ENCODE measurements at places on chromosomes 7 and 10. TPM values are rescaled to one million over a fixed set of nuclear protein-coding genes. Genes with fewer than 3 reads are reported as not detected.
A peak's percentile ranks its signal among the peaks of the same experiment; 100 is the strongest.

GRCh38 chr7:112036071-112036470, 170.1 kb downstream of the DOCK4 start:
- DNase-seq = no peak

Gene NPTX2
- 1.2 TPM for polyA plus RNA-seq

GRCh38 chr7:157865351-157866165, 528.8 kb downstream of the DNAJB6 start:
- DNase-seq = no peak

DNA sequence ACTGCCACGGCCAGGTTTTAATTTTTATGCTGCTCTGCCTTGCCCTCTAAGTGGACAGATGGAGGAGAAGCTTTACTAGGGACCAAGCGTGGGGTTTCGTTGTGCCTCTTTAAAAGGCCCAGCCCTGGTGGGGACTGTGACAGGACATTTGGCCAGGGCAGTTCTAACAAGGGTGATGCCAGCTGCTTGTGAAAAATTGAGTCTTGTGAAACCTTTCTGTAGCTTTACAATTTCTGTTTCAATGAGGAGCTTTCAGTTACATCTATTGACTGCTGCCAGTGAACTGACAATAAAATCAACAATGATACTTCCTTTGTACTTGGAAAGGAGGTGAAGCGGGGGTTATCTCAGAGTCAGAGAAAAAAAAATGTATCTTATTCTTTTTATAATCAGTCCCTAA, 233.1 kb upstream of the CSTF2T start:
- DNase-seq = no peak

DNA sequence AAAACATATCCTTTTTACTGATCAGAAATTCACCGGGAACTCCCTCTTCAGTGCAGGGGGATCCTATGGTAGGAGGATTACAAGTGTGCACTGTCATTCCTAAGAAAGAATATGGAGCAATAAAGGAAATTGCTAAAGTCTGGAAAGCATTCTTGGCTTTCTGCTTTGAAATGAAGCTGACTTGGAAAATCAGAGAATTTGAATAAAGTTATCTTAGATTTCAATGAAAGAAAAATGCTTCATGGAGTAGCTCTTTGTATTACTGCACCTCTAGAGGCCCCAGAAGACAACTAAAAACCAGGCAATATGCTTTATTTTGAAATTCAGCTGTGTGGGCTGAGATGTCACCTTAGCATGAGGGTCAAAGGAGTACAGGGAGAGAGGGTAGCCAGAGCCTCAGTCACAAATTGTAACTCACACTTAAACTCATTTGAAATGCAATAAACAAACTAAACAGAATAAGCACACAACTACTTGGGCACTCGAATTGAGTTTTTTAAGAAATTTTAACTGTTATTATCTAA, 102.5 kb downstream of the IMMP2L start:
- no peak for DNase-seq

GRCh38 chr7:113764401-113765035, 154.3 kb downstream of the PPP1R3A start:
- no peak for DNase-seq

DNA sequence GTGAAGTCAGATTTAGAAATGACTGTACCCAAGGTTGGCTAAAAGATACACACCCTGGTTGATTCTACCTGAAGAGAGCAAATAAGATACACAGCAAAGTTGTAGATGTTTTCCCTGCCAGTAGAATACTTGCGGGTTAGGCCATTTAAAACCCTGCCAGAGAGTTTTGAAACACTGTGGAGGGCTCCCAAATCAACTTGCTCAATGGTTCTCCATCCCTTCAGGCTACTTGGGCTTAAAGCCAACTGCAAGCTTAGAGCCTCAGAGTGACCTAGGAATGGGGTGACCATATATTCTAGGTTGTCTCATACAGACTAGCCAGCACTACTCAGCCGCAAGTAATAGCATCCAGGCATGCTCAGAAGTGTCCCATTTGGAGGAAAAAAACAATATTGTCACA, 10.0 kb downstream of the CAV1 start:
- DNase-seq = no peak

DNA sequence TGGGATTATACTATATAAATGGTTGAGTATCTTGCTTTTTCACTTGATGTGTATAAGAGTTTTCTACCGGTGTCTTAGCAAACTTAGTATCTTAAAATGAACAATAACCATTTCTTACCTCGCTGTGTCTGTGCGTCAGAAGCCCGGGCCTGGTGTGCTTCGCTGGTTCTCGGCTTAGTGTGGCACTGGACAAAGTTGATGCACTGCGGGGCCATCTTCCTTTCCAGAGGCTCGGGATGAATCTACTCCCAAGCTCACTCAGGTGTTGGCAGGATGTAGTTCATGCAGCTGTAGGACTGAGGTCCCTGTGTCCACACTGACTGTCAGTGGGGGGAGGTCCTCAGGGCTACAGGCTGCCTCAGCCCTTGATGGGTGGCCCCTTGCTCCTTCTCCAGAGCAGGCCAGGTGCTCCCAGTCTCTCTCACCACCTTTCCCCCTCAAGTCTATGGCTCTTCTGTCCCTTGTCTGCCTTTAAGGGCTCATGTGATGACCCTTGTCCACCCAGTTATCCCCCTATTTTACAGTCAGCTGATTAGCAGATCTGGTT, 227.8 kb downstream of the GLRX3 start:
- DNase-seq = no peak

Gene DYDC2
- 0.08 TPM for polyA plus RNA-seq

DNA sequence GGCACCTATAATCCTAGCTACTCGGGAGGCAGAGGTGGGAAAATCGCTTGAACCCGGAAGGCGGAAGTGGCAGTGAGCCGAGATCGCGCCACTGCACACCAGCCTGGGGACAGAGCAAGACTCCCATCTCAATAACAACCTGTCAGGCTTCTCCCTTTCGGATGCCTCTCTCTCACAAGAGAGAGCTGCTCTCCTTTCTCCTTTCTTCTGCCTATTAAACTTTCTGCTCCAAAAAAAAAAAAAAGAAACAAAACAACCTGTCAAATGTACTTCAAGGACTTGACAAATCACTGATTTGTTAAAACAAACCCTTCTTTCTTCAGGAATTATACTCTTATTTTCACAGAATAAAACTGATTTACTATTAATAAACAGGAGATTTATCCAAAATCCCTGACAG, 3.6 kb downstream of the PSAP start:
- no peak for DNase-seq

- DNase-seq = peak; percentile 79
These were observed 160.7 kb upstream of the MKI67 start for GRCh38 chr10:128286762-128287500.

- peak; percentile 27 for DNase-seq
These were observed 60.7 kb downstream of the ZRANB1 start for GRCh38 chr10:125002423-125003145.

GRCh38 chr7:4667776-4668509, 14.2 kb upstream of the FOXK1 start:
- no peak for DNase-seq

Gene PRKCQ
- 0.18 TPM for polyA plus RNA-seq

DNA sequence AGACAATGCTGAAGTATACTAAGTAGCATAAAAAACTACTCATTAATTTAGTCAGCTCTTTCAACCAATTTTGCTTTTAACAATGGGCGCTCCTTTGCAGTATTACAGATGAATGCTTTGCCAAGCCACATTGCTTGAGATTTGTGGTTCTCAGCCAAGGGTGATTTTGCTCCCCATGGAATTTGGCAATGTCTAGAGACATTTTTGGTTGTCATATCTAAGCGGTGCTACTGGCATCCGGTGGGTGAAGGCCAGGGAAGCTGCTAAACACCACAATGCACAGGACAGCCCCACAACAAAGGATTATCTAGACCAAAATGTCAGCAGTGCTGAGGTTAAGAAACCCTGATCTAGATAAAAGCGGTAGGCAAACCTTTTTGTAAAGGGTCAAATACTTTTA, 112.0 kb downstream of the UBE2H start:
- DNase-seq = no peak

DNA sequence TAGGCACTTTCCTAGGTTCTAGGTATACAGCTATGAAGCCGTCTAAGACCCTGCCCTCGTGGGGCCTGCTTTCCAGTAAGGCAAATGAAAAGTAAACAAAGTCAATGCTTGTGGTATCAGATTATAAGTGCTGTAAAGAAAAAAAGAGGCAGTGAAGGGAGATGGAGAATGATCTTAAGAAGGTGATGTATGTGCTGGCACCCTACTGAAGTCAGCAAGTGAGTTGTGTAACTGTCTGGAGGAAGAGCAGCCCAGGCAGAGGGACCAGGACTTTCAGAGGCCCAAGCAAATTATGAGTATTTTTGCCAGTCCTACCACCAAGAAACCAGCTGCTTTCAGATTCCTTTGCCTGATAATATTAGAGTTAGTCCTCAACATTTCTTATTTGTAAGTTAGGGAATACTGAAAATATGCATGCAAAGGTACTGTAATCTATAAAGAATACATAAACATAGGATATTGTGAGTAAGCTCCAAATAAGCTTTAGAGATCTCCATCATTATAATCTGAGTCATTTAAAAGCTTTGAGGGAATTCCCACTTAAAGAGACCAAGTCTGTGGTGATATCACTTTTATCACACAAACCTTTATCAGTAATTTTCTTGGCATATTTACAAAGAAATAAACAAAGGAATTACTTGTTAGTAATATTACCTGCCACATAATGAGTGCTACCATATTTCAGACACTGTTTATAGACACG, 329.2 kb upstream of the LRGUK start:
- no peak for DNase-seq

Gene INSYN2A
- 0.19 TPM for polyA plus RNA-seq

DNA sequence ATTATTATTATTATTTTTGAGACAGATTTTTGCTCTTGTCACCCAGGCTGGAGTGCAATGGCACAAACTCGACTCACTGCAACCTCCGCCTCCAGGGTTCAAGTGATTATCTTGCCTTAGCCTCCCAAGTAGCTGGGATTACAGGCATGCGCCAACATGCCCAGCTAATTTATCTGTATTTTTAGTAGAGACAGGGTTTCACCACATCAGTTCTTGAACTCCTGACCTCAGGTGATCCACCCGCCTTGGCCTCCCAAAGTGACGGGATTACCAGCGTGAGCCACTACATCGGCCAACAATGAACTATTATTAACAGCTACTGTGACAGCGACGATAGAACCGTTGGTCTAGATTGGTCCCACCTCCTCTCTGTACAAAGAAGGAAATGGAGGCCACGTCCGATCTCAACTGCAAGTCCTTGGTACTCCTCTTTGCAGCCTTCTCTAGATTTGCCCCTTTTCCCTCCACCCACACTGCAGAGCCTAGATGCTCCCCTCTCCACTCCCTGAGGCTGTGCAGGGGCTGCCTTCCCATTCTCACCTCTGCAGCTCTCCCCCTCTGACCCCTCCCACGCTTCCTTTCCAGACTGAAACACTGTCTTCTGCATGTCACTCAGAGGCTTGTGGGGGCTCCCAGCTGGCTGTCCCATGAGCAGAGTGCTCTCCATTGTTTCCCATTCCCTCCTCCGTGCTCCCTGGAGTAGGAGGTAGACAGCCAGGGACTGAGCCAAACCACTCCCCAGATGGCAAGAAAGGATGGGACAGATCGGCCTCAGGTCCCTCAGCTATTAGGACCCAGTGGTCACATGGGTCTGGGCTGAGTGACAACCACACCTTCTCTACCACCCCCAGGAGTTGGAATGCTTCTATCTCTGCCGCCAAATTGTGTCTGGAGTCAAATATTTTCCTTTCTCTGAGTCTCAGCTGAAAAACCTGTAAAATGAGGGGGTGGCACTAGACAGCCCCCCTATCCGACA, 2.3 kb downstream of the LOXL4 start:
- DNase-seq = no peak

Gene DLX6
- polyA plus RNA-seq = 0.37 TPM

DNA sequence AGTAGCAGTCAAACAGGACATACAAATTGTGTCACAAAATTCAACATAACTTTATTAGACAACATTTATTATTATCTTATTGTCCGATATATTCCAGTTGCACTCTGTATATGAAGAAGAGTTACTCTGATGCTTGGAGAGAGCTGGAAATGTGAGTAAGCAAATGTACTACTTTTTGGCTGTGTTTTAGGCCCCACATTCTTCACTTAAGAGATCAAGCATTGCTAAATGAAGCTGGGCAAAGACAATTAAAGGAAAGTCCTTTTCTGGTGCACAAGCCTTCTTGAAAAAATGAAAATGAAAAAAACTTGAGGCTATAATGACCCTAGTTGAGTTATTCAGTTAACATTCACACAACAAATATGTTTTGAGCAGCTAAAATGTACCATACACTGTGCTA, 26.1 kb downstream of the MYPN start:
- no peak for DNase-seq

GRCh38 chr7:87452279-87452678, 23.2 kb downstream of the ABCB4 start:
- no peak for DNase-seq

Gene NAT16
- 0.64 TPM for polyA plus RNA-seq

Gene MALRD1
- not detected for polyA plus RNA-seq

DNA sequence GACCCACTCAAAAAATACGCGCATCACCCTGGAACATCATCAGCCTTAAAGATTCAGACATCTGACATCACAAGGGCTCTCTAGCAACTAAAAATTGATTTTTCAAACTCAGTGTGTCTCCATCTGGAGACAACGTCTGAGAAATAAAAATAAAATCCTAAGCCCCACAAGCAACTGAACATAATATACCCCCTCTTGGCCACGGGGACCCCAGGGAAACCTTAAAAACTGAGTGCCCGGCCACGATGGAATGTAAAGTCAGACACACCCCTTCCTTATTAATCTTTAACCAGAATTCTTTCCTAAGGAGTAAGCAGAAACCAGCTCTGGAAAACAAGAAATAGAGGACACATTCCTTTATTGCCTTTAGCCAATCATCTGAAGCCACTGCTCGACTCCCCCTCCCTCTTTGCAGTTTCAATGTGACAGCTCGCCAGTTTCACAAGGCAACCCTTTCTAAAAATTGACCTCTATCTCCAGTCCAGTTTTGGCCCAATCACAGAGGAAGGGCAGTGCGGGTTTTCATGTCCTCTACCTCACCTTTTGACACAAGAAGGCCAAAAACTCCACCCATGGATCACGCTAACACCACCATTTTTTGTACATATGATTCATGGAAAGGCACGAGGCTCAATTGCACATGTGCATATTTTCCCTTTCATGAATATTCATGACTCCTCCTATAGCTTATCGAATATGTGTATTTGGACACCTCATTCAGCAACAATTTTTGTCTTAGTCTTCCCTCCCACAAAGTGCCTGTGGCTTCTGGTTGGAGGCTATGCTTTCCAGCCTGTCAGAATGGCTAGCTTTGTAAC, 24.2 kb downstream of the IFIT3 start:
- DNase-seq = no peak

- DNase-seq = no peak
These were observed 46.4 kb upstream of the ZNF746 start for GRCh38 chr7:149544028-149544427.

GRCh38 chr10:103550229-103550628, 56.7 kb downstream of the NEURL1 start:
- peak; percentile 7 for DNase-seq

Gene CUBN
- 2.4 TPM for polyA plus RNA-seq

Gene ZNF775
- polyA plus RNA-seq = 4.6 TPM

DNA sequence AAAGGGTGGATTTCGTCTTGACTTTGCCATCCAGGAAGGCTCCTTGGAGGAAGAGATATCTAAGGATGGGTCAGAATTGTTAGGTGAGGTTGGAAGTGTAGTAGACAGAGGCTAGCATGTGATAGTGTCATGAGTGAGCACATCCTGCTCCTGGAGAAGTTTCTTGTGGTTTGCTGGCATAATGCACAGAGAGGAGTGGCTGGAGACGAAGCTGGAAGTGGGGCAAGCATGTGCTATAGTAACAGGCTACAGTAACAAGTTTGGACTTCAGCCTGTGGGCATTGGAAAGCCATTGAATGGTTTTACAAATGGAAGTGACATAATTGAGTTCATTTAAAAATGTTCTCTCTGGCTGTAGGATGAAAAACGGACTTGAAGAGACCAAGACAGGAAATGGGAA, 175.6 kb upstream of the VWC2 start:
- DNase-seq = no peak

Gene GRID1
- polyA plus RNA-seq = 0.13 TPM

- DNase-seq = no peak
These were observed 5.5 kb upstream of the BLNK start for GRCh38 chr10:96276831-96277230.
